Activated CD4-positive, alpha-beta T cell treated with anti-CD3 and anti-CD28 coated beads, Interleukin-2, amount 50 U/mL, for 24 hours (primary cell): ENCODE measurements at places on chromosomes 4 and X.

DNA sequence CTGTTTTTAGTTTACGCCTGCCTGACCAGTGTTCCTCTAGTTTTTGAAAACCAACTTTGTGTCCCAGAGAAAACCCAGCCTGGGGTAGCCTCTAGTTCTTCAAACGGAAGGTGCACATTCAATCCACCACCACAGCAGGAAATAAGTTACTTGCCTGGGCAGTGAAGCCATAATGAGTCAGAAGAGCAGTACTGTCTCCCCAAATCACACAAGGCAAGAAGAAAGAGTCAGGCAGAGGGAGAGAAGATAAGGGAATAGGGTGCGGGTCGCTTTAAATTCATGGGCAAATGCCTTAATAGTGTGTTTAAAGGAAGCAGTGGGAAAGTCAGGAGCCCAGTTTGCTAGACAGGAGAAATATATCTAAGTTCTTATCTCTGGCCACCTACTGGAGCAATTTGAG is 333.8 kb upstream of the GRIA3 start:
- DNase-seq: no peak

- no peak for DNase-seq
These were observed 854.4 kb upstream of the INTU start for GRCh38 chr4:126778348-126778747.

GRCh38 chr4:90357117-90357710 is 230.0 kb downstream of the CCSER1 start:
- DNase-seq: no peak

DNA sequence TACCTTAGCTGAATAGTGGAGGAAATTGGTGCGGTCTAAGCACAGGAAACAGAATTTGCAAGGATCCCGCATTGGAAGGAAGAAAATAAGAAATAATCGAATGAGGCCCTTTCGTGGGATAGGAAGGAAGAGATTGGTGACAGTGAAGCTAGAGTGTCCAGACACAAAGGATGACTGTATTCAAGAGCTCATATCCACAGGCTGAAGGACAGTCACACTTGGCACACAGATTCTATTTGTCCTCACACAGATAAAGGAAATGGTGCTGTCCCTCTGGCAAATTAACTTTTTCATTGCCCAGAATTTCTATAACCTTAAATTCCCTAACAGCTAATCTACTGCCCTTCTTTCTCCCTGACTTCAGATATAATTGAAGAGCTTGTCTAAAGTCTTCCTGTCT is 2188.9 kb upstream of the TENM3 start:
- DNase-seq: no peak

GRCh38 chrX:32745323-32745722 is 466.0 kb downstream of the DMD start:
- no peak for DNase-seq

- DNase-seq: no peak
These were observed 9.9 kb downstream of the CPEB2 start for GRCh38 chr4:15012017-15012788.

- no peak for DNase-seq
These were observed 50.3 kb downstream of the GASK1B start for GRCh38 chr4:158122501-158122900.

- no peak for DNase-seq
These were observed 20.8 kb downstream of the HMX1 start for GRCh38 chr4:8850830-8851188.

- no peak for DNase-seq
These were observed 38.6 kb upstream of the TMEM184C start for GRCh38 chr4:147578593-147578992.

GRCh38 chr4:113781439-113782040 is 20.0 kb upstream of the CAMK2D start:
- DNase-seq: no peak

- no peak for DNase-seq
These were observed 53.2 kb downstream of the ATP10D start for GRCh38 chr4:47538111-47538824.

DNA sequence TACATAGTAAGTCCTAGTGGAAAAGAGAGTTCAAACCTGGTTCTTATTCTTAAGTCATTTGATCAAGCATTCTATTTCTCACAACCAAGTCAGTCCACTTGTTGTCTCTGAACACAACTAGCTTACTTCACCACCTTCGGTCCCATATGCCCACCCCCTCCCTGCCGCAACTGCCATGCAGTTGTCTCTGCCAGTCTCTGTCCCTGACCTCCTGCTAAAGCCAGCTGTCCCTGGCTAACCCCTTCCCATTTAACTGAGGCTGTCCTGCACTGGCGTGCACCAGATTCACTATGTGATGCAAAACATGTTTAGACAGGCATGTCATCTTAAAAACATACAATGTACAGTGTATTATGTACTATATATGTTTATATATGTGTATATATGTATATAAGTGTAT is 12.7 kb downstream of the FRAS1 start:
- no peak for DNase-seq

DNA sequence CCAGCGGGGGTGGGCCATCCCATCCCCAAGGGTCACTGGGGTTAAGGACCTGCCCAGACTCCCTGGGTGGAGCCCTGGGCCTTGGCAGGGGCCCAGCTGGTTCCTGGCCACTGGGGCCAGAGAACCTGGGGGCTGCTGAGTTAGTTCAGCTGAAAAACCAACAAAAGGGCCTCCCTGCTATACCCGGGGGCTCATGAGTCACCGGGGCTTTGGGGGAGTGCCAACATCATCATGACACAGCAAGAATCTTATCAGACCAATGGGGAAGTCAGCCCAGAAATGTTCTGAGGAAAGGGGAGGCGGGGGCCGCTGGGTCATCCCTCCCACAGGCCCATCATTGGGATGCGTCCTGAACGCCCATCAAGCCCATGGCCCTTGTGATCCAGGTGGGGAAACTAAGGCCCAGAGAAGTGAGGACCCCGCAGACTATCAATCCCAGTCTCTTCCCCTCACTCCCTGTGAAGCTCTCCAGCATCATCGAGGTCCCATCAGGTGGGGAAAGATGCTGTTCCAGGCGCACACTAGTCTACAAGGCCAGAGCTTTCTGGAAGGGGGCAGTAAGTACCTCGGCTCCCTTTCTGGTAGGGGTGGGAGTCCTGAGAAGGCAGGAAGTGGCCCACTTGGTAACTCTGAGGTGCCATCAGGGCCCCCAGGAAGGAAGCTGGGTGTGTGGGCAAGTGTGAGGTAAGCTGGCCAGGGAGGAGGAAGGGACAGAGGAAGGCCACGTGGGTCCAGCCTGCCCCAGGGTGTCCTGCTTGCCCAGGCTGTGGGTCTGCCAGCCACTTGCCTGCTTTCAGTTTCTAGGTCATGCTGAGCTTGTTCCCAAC is 4.5 kb downstream of the G6PD start:
- peak; percentile 45 for DNase-seq

DNA sequence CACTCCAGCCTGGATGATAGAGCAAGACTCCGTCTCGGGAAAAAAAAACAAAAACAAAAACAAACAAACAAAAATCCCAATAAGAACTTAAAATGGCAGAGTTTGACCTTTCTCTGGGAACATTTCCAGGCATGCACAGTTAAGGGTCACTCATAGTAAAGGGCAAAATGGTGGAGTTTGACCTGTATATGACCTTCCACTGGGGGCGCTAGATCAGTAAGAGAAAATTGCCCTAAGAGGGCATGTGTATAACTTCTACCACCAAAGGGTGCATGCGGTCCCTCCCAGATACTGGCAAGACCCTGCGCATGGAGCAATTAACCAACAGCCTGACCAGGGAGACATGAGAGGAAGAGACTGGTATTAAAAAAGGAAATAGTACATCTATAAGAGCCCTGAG is 177.2 kb downstream of the MOSPD2 start:
- no peak for DNase-seq

DNA sequence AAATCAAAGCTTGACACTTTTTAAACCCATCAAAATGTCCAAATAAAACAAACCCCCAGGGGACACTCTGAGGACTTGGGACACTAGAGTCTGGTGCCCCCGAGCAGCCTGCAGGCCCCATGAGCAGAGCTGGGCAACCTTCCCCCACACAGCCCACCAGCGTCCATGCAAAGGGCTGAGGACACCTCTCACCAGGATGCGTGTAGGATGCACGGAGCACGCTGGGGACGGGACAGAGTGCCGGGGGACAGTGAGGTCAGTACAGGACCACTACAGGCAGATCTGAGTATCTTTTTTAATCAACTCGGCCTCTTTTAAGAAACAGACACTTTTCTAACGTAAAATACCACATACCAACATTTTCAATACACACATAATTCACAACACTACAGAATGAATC is 6.9 kb downstream of the GAK start:
- DNase-seq: no peak

GRCh38 chrX:69243276-69243675 is 78.0 kb upstream of the PJA1 start:
- no peak for DNase-seq

- DNase-seq: no peak
These were observed 1.4 kb downstream of the BCAP31 start for GRCh38 chrX:153722704-153723350.

GRCh38 chrX:49186125-49187027 is at the start of gene PRICKLE3:
Gene PRICKLE3, minus strand, starts transcription at chrX:49186373. Its CDS starts 76 bp downstream, at chrX:49186297.
- DNase-seq: peak; percentile 54
